ENCODE measurements at places on chromosomes 11 and 22.

DNA sequence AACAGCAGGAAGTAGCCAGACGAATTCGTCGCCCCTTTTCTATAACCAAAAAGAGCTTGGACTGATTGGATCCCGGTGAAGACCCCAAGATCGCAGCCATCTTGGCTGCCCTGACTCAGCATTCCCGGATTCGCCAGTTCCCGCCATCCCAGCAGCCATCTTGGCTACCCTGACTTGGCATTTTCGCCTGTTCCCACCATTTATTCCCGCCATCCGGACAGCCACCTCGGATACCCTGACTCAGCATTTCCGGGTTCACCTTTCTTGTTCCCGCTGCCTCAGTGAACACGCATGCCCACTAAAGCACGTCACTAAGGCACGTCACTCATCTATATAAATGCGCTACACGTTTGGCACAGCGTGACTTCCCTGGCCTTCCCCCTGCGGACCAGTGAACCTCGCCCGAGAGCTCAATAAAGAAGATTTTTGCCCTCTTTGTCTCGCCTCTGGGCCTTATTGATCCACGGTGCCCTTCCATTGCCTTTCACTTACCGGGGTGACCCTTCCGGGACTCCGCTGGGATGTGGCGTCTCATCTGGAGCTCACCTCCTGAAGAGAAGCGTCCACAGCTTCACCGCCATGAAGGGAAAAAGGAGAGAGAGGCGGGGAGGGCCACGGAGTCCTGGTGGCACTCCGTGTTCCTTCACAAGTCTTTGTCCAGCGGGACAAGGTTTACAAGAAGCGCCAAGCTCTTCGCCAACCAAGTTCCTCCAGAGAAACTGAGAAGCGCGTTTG lies 4.0 kb upstream of the OR56A3 start:
- H3K27me3 ChIP-seq, result no peaks in the 10 kb centered on the region
- H3K27ac ChIP-seq, result no peak overlapping the region
- no peaks in the 10 kb centered on the region for H3K4me1 ChIP-seq
- no peak overlapping the region for H3K4me3 ChIP-seq
- no peak for DNase-seq
- H3K36me3 ChIP-seq, result no peaks in the 10 kb centered on the region

DNA sequence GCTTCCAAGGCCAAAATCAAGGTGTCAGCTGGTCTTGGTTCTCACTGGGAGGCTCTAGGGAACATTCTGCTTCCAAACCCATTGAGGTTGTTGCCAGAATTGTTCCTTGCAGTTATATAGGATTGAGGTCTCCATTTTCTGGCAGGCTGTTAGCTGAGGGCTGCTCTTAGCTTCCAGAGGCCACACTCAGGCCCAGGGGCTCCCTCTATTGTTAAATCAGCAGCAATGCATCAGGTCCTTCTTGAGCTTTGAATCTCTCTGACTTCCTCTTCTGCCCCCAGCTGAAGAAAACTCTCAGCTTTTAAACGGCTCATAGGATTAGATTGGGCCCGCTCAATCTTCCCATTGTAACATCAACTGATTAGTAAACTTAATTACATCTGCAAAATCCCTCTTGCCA lies 39.3 kb upstream of the BSX start:
- H3K27ac ChIP-seq, result no peak overlapping the region
- no peaks in the 10 kb centered on the region for H3K27me3 ChIP-seq
- H3K36me3 ChIP-seq, result no peaks in the 10 kb centered on the region
- DNase-seq, result peak; percentile 16

DNA sequence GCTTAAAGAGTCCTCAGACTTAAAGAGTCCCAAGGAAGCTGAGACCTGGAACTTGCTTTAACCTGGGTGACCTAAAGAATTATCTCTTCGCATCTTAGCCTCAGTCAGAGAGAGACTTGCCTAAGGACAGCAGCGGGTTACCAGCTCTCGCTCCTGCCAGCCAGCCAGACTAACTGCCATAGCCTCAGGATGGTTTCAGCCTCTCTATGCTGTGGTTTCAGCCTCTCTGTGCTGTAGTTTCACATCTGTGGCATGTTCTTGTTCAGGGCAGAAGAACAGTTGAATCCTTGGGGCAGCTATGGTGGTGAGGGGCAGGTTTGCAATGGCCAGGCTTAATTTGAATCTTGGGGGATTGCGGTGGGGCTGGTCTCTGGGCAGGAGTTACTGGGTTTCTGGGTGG lies 2.3 kb downstream of the FRMD8 start:
- DNase-seq, result no peak
- peak overlapping the region; percentile 84 for H3K4me3 ChIP-seq
- H3K27me3 ChIP-seq, result no peaks in the 10 kb centered on the region
- no peaks in the 10 kb centered on the region for H3K36me3 ChIP-seq
- peak overlapping the region; percentile 99 for H3K27ac ChIP-seq
- H3K4me1 ChIP-seq, result peaks cover 81% of the 10 kb centered on the region

DNA sequence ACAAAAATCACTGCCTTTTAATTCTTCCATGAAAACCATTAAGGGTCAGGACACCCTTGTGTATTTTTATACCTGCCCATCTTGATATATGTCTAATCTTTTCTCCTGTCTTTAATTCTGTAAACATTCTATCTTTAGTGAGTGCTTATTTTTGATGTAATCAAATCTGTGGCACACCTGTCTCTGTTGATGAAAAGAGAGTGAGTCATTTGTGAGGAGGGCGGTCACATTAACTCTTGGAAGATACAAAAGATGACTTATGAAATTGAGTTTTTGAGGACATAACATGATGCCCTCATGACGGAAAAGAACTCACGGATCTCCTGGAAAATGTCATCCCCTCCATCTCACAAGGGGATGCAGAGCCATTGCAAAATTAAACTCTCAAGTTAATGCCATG lies 206.5 kb upstream of the PGR start:
- H3K4me3 ChIP-seq, result no peak overlapping the region
- no peak for DNase-seq
- no peaks in the 10 kb centered on the region for H3K36me3 ChIP-seq
- no peaks in the 10 kb centered on the region for H3K27me3 ChIP-seq
- H3K4me1 ChIP-seq, result no peaks in the 10 kb centered on the region
- H3K27ac ChIP-seq, result no peak overlapping the region

GRCh38 chr22:48899523-48900326 lies 927.9 kb downstream of the BRD1 start:
- H3K36me3 ChIP-seq, result no peaks in the 10 kb centered on the region
- H3K4me1 ChIP-seq, result no peaks in the 10 kb centered on the region
- no peak overlapping the region for H3K4me3 ChIP-seq
- no peak for DNase-seq

DNA sequence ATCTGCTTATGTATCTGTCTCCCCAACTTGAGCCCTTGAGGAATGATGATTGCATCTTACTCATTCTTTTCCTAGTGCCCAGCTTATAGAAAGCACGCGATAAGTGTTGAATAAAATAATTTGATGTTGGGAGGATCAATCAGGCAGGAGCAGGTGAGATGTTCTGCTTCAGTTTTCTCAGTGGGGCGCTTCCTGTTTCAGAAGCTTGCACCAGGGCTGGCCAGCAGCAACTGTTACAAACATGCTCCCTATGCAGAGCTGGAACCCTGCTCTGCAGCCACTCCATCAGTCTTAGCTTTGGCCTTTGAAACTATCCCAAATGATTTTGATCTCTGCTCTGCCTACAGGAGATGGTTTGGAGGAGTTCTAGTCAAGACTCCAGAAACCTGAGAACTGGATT lies 3.9 kb downstream of the ENDOD1 start:
- no peaks in the 10 kb centered on the region for H3K27me3 ChIP-seq
- no peak overlapping the region for H3K4me3 ChIP-seq
- peaks cover 38% of the 10 kb centered on the region for H3K4me1 ChIP-seq
- H3K36me3 ChIP-seq, result no peaks in the 10 kb centered on the region
- H3K27ac ChIP-seq, result peak overlapping the region; percentile 94
- no peak for DNase-seq

DNA sequence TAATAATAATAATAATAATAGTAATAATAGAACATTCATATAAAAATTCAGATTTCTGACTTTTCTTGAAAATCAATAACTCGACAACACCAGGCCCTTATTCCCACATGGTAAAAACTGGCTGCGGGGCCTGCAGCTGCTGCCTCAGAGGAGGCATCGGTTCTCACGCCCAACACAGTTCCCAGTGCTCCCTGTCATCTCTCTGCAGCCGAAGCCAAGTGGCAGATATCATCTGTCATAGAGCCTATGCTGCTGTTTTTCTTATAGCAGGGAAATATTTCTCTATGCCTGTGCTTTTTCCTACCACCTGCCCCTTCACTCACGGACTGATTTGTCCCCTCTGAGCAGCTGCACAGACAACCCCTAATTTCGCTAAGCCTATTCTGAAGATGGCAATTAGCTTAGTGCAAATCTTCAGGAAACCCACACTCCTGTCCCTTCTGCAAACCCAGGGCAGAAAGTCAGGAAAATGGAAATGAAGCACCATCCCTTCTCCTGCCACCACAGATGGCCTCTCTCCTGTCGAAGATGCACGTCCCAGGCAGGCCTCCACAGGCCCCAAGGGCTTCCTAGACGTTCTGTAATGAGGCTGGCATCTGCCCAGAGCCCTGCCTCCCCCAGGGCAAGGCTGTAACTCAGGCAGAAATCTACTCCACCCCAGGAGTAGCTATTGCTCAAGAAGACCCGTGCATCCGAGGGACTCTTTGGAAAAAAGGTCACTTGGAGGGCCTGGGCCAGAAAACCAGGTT lies 66.7 kb downstream of the SYN3 start:
- peak overlapping the region; percentile 17 for H3K27ac ChIP-seq
- no peaks in the 10 kb centered on the region for H3K27me3 ChIP-seq
- no peaks in the 10 kb centered on the region for H3K36me3 ChIP-seq
